ENCODE measurements at places on chromosomes 1 and 21.

- DNase-seq: no peak
Measured at GRCh38 chr1:3081171-3081683, 12.2 kb downstream of the PRDM16 start.

- no peak for DNase-seq
Measured at GRCh38 chr1:58183286-58183685, 363.2 kb downstream of the OMA1 start.

- no peak for DNase-seq
Measured at GRCh38 chr21:32949701-32950100, 76.0 kb upstream of the OLIG2 start.

- no peak for DNase-seq
Measured at GRCh38 chr1:110319332-110320167, 19.6 kb upstream of the RBM15 start.

DNA sequence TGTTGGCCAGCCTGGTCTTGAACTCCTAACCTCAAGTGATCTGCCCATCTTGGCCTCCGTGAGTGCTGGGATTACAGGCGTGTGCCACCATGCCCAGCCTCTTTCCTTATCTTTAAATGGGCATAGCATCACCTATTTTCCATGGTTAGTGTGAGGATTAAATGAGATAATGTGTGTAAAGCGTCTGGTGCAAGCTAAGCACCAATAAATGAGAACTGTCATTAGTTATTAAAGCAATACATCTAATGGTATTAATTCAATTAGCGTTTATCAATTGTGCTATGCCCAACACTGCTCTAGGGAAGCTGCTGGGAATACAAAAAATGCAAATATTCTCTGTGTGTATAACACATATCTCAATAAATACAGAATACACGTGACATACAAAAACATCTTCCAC is 10.0 kb downstream of the EXOC8 start:
- no peak for DNase-seq

- peak; percentile 86 for DNase-seq
Measured at GRCh38 chr1:23019094-23019862, at the start of gene KDM1A. TSS of gene KDM1A (plus strand) at chr1:23019468. CDS start at chr1:23019597, 129 bp downstream.

DNA sequence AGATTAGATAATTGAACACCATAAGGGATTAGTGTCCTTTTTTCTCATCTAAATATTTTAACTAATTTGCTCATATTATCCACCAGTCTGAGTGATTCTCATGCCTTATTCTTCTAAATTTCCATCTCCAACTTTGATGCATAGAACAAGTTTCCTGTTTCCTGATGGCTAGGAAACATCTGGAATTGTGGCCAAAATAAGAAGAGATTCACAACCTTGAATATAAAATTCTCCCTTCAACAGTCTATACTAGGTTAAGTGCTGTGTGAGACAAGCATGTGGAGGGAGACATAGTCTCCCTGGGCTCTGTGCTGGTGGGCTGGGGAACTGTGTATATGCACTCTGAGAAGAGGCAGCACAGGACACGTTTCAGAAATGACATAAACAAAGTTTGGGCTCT is 21.6 kb upstream of the ROR1 start:
- DNase-seq: no peak

- DNase-seq: no peak
Measured at GRCh38 chr21:35084869-35085268, 35.8 kb upstream of the RUNX1 start.

GRCh38 chr1:205475855-205476254 is 20.0 kb upstream of the BLACAT1 start:
- no peak for DNase-seq

- no peak for DNase-seq
Measured at GRCh38 chr21:45874716-45875415, 106.7 kb upstream of the COL6A1 start.

GRCh38 chr21:39630191-39630591 is 17.5 kb downstream of the B3GALT5 start:
- no peak for DNase-seq

DNA sequence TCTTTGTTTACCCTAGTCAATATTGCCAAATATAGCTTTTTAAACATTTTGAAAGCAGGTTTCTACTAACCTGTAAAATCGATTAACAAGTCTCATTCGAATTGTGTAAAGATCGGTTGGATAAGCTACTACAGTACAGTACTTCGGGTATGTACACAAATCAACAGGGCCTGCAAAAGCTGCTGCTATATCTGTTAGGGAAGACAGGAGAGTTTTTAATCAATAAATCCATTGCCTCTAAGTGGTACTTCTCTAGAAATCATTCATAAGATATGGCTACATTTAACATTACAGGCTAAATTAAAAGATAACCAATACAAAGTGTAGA is 34.8 kb upstream of the PSMG1 start:
- no peak for DNase-seq

GRCh38 chr1:115862403-115862802 is 21.5 kb upstream of the NHLH2 start:
- no peak for DNase-seq

DNA sequence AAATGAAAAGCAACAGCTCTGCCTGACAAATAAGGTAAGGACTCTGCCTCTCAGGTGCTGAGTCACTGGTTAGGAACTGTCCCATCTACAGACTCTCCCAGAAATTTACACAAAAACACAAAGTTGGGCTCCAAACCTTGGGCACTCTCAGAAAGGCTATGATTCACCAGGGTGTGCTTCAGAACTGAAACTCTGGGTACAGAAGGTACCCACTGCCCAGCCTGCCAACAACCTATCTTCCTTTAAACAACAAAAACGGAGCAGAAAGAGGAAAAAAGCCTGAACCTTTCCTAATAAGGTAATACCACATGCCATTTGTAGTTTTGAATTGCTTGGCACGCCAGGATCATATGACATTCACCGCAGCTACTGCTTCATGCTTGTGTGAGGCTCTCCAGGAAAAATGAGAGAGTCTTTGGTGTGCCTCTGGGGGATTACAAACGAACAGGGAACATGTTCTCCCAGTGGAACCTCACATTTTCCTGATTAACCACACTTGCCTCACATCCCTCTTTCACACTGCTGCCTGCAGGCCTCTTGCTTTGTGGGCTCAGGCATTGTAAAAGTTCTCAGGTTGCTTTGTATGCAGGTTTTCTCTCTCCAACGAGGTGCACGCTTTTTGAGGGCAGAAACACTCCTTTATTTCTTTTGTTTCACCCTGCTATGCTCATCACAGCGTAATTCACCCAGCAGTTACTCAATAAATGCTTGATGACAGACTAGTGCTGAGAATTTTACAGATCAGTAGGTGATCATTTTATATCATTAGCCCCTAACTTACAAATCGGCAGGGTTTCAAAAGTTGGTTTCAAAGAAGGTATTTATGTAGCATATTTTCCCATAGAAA is 65.1 kb downstream of the GADD45A start:
- DNase-seq: no peak

GRCh38 chr1:221573756-221574155 is 168.1 kb downstream of the DUSP10 start:
- DNase-seq: no peak

DNA sequence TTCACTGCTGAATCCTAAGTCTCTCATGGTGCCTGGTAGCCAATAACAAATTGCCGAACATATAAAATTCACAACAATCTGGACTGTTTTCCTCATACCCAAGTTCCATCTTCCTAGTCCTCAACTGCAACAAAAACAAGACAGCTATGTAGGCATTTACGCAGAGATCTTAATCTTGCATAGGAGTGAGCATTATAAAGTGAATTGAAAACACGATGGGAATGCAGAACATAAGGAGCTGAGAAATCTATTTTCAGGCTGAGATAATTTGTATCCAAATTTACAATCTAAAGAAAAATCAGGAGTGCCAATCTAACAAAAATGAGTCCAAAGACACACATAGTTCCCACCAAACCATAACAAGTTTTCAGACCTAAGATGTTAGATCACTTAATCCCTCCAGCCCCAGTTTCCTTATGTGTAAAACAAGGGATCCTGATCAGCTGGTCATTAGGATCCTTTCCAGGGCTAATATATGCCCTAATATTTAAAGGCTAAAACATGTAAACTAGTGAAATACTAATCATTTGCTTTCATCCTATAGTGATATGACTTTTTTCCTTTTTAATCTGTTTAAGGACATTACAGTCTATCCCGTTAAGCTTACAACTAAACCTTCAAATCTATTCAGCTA is 1.9 kb downstream of the SLC16A1 start:
- no peak for DNase-seq

- no peak for DNase-seq
Measured at GRCh38 chr1:165436994-165437393, 7.9 kb downstream of the RXRG start.

DNA sequence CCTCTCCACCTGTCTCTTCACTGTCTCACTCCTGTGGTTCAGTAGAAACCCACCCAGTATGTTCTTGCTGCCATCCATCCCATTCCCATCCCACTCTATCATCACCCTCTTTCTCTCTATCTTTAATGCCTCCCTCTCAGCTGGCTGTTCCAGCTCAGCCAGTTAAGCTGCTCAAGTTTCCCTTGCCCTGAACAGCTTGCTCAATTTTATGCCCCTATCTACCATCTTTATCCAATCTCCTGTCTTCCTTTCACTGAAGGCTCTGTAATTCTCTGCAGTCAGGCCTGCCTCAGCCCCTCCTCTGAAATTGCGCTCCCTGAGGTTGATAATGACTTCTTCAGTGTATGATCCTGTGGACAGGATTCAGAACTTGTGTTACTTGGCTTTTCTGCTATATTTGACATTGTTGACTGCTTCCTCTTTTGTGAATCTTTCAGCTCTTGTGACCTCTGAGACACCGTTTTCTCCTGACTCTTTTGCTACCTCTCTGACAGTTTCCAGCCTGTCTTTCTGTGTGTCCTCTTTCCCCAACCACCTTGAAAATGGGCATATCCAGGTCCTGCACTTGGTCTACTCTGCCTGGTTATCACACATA is 13.9 kb upstream of the BCAR3 start:
- DNase-seq: no peak

DNA sequence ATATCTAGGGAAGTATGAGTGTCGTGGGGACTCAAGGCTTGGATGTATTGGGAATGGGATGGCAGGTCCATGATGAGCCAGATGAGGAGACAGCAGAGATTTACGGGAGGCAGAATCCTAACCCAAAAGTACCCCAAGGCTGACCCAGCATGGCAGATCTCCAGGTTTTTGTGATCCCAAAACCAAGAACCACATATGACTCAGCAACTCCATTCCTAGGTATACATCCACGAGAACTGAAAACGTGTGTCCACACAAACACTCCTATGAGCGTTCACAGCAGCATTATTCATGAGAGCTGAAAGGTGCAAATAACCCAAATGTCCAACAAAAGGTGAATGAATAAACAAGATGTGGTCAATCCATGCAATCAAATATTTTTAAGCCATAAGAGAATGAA is 201.5 kb downstream of the KAZN start:
- no peak for DNase-seq

- DNase-seq: no peak
Measured at GRCh38 chr1:62774006-62774405, 9.9 kb upstream of the ATG4C start.

DNA sequence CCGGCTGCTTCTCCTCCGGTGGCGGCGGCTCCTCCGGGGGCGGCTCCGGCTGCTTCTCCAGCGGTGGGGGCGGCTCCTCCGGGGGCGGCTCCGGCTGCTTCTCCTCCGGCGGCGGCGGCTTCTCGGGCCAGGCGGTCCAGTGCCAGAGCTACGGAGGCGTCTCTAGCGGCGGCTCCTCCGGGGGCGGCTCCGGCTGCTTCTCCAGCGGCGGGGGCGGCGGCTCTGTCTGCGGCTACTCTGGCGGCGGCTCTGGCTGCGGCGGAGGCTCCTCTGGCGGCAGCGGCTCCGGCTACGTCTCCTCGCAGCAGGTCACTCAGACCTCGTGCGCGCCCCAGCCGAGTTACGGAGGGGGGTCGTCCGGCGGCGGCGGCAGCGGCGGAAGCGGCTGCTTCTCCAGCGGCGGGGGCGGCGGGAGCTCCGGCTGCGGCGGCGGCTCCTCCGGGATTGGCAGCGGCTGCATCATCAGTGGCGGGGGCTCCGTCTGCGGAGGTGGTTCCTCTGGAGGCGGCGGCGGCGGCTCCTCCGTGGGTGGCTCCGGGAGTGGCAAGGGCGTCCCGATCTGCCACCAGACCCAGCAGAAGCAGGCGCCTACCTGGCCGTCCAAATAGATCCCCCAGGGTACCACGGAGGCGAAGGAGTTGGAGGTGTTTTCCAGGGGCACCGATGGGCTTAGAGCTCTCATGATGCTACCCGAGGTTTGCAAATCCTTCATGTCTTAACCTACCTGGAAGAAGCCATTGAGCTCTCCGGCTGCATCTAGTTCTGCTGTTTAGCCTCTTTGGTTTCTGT is 2.0 kb downstream of the LORICRIN start:
- no peak for DNase-seq

DNA sequence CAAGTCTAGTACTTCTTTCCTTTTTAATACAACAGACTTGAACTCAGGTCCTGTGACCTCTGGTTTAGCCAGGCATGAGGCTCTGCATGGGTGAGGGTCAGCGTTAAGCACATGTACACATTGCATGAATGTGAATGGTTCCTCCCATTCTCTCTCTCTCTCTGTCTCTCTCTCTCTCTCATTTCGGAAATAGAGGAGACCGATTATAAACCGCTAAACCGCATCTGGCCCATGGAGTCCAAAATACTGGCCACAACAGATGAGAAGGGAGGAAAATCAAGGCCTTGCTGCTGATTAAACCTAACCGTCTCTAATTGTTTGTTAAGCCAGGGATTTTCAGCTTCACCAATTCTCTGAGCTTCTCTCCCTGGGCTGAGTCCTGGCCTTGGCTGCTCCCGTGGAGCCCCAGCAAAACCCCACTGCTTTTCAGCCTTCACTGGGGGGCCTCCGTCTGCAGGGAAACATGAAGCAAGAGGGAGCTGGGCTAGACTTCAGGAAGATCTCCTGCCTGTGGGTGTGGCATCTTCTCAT is 6.6 kb downstream of the RSPO1 start:
- DNase-seq: no peak

DNA sequence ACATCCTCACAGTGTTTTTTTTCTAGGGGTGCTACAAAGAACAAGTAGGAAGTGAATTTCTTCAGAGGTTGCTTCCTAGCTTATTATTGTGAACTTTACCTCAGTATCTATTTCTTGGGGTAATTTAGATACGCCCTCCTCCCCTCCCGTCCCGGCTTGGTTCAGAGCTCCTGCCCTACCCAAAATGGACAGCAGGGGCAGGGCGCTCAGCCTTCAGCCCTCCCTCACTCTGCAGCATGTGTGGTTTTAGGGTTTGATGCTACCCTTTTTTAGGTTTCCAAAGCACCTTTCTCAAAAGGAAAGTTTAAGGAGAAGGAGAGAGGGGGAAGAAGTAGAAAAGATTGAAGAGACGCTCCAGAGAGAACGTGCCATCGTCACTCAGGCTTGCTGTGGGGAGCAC is 16.9 kb upstream of the POGK start:
- DNase-seq: no peak

DNA sequence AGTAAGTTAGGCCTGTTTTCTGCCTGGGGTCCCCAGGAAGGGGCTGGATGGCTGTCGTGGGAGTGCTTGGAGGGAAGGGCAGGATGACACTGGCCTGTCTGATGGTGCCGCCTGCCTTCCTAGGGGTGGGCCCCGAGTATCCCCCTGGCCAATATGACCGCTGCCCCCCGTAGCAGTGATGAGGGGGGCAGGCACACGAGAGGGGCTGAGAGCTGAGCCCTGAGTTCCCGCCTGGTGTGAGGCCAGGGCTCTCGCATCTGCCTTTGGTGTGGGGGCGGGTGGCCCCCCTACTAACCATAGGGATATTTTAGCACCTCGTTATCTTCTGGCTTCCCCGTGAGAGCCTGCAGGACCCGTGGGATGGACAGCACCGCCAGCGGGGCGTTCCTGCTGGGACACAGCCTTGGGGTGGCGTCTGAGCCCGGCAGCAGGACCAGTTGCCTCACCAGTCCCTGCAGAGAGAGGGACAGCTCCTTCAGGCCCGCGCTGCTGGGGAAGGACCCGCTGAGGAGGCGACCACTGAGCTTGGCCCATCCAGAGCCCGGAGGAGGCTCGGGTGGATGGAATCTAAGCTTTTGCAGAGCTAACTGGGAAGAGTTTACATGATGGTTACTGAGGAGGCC is 10.4 kb downstream of the KRTAP10-1 start:
- no peak for DNase-seq

Measured in NCI-H524 treated with DMSO at 0.1 percent for 48 hours (cell line).